AG09309 (cell line): ENCODE measurements at places on chromosomes 1 and 21.

GRCh38 chr1:43438576-43438952 is 15.2 kb downstream of the HYI start:
- no peak for DNase-seq

GRCh38 chr1:35553851-35554250 is 3.4 kb downstream of the KIAA0319L start:
- DNase-seq = no peak

DNA sequence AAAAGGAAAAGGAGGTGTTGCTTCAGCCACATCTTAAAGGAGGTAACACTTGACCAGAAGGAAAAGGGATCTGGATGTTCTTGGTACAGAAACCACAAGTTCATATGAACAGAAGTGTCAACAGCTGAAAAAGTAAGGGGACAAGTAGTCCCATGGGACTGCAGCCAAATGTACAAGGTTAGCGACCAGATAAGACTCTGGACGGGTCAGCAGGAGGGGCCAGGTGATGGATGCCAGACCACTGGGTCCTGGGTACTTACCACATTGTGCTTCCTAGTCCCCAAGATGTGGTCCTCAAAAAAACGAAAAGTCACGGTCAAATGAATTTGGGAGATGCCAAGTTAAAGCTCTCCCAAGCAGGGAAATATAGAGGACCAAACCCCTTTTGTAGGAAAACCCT is 16.6 kb upstream of the BMP8A start:
- no peak for DNase-seq

GRCh38 chr1:205449750-205450443 is 5.9 kb downstream of the BLACAT1 start:
- DNase-seq = no peak

- no peak for DNase-seq
Measured at GRCh38 chr1:185906186-185906585, 172.0 kb downstream of the HMCN1 start.

DNA sequence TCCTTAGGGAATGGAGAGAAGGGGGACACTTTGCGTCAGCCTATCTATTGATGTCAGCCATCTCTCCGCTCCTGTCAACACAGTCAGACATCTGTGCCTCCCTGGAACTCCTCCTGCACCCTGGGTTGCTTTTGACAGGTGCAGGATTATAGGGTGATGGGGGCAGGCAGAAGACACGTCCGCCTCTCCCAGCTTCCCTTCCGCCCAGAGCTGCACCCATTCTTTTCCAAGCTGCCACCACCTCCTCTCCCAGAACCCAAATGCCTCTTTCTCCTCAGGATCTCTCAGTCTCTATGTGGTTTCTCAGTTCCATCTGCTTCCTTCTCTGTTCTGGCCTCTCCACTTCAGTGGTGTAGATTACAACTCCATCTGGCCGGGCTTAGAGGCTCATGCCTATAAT is 17.1 kb upstream of the KIF1B start:
- no peak for DNase-seq

DNA sequence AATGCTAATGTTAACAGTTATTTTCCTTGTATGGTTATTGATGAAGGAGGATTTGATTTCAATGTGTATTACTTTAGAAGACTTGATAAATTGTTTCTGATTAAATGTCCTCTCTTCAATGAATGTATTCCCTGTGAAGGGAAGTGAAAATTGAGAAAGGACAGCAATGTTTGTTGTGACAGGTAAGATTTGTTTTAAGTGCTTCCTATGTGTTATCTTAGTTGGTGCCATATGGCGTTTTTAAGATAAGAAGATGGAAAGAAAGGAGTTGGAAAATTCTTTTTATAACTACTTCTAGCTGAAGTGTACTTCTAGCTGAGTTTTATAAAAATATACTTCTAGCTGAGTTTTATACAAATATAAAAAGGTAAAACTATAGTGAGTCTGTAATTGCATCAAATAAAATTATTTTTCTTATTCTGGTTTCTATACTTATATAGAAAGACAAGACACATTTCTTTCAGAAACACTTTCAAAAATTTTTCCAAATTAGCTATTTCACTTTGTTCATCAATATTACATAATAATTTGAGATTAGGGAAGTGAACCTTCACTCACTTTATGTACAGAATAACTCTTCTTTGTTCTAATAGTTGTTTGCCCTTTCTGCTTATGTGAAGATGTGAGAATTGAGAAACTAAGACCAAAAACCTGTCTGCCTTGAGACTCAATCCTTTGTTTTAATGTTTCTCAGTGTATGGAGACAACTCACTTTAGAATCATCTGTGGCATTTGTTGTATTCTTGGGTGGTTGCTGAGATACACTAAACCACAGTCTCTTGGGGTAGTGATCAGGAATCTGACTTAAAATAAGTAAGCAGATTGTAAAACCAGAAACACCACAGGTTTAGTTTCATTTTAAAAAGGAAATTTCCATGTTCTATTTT is 382.9 kb upstream of the B3GALT2 start:
- DNase-seq = no peak

GRCh38 chr1:52632732-52633290 is at the start of gene SHISAL2A:
Gene SHISAL2A (plus strand): TSS chr1:52633168. CDS start chr1:52633494, 326 bp downstream.
- no peak for DNase-seq

DNA sequence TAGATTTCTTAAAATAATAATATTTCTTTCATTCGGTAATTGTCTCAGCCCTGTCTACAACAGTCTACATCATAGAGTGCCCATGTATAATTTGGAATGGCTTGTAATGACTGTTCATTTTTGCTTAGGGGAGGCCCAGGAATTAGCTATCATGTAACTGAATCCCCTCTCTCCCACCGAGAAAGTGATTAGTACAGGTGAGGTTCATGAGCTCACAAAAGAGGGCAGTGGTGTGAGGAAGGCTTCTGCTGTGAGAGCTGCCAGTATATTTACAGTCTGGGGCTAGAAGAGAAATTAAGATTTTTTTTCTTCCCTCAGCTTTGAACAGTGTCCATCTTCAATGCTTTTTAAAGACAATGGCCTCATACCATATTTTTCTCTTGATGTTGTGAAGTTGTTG is 340.7 kb downstream of the ADGRL2 start:
- no peak for DNase-seq

DNA sequence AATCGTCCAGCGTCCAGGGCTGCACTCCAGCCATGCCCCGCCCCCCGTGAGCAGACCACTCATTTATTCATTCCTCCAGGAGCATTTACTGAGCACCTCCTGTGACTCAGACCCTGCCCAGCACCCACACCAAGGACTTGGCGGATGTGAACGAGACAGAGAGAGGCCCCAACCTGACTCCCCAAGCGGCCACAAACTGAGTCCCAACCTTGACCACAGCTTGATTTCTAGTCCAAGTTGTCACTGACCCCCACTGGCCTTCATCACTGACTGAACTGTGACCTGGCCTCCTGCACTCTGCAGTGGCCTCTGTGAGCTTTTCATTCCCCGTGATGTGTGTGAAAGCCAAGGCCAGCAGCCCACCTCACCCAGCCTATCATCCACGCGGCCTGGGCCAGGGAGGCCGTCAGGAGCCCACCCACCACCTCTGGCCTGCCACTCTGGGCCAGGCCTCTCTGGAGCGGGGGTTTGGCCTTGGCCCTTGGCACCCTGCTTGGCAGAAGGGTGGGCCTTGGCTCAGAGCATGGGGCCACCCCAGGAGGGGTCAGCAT is 19.3 kb upstream of the RUNX3 start:
- no peak for DNase-seq

DNA sequence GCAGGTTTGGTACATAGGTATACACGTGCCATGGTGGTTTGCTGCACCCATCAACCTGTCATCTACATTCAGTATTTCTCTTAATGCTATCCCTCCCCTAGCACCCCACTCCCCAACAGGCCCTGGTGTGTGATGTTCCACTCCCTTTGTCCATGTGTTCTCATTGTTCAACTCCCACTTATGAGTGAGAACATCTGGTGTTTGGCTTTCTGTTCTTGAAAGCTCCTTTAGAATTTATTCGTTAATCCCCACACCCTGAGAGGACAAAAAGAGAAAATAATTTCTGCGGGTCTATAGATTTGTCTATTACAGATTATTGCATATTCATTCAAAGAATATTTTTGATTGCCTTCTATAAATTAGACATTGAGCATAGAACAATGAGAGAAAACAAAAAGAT is 455.5 kb downstream of the PLPP3 start:
- no peak for DNase-seq

DNA sequence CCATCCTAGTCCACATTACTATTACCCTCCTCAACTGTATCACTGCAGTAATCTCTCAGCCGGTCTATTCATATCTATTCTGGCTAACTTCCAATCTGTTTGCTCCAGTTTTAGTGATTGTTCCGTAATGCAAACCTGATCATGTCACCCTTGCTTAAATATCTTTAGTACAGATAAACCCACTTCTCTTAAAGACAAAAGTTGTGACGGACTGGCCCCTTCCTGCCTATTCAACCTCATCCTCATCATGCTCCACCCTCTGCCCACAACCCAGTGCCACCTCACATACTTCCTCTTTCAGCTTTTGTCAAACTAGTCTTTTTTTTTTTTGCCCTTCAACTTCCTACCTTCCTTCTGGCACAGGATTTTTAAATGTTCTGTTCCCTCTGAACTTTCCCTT is 2.8 kb upstream of the C1orf162 start:
- no peak for DNase-seq

DNA sequence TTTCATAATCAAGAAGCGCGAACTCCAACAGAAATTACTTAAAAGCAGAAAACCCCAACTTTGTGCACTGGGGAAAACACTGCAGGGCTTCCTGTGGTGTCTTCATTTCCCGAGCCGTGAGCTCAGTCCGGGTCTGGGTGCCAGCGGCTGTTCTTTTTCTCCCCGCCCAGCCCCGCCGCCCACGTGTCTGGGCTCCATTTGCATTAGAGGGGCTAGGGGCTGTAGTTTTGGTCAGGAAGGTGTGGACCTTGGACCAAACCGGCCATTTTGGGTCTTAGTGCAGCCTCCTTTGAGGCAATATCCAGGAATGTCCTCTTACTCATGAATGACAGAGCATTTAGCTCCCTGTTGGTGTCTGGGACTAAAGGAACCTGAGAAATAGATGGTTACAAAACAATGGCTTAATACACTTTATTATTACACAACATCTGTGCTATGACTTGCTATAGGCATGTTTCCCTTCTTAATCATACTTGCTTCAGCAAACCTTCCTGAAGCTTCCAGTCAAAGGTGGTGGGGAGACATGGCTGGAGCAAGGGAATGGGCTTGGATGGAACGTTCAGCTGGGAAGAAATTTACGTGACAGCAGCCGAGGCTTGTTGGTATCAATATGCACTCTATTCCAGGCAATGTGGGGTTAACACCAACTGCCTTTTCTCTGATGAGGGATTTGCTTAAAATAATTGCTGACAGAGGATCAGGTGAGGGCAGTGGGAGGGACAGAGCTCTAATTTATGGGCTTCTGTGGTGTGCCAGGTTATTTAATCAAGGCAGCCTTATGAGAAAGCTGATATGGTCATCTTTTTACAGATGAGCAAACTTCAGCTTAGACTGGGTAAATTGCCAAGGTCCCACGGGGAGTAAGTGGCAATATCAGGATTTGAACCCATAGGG is 1.1 kb downstream of the AGTRAP start:
- peak; percentile 67 for DNase-seq

GRCh38 chr1:24105368-24106160 is 6.4 kb downstream of the MYOM3 start:
- no peak for DNase-seq

- DNase-seq = no peak
Measured at GRCh38 chr1:161258439-161259344, at the start of gene PCP4L1. Gene PCP4L1 (plus strand): TSS chr1:161258745. CDS start chr1:161258975, 230 bp downstream.

- peak; percentile 97 for DNase-seq
Measured at GRCh38 chr1:185156854-185157598, at the start of the genes SWT1 and TRMT1L. Gene SWT1 (plus strand): TSS chr1:185157167. CDS start chr1:185160842, 3,675 bp downstream. Gene TRMT1L (minus strand): TSS chr1:185156953. CDS start chr1:185156712, 241 bp downstream.
